Activated CD4-positive, alpha-beta T cell treated with anti-CD3 and anti-CD28 coated beads, Interleukin-2, amount 50 U/mL, for 48 hours (primary cell): ENCODE measurements at places on chromosomes 12 and 14.

- no peak for DNase-seq
Measured at GRCh38 chr12:27622436-27623195, 73.6 kb upstream of the REP15 start.

GRCh38 chr14:102824832-102825231 is 47.6 kb downstream of the TRAF3 start:
- DNase-seq: no peak

DNA sequence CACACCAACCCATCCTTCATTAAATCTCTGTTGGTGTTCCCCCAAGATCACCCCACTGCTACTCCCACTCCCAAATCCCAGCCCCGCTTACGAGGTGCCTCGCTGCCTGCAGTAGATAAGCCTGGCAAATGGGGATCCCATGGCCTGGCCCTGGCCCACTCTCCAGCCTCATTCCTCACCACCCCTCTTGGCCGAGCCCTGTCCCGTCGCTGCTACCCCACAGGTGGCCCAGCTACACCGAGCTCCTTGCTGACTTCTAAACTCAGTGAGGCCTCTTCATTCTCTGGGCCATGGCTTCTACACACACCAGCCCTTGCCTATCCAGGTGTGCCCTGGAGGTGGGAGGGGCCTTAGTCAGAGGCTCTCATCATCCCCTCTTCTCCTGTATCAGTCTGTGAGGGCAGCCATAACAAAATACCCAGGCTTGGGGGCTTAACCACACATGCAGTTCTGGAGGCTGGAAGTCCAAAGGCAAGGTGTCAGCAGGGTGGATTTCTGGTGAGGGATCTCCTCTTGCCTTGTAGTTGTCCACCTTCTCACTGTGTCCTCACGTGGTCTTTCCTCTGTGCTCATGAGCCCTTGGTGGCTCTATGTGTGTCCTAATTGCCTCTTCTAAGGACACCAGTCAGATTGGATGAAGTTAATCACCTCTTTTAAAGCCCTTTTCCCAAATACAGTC is 92.8 kb downstream of the PRMT8 start:
- no peak for DNase-seq

- no peak for DNase-seq
Measured at GRCh38 chr12:24281341-24281740, 331.9 kb upstream of the SOX5 start.
